ENCODE measurements at places on chromosomes 2 and 18. TPM values are rescaled to one million over a fixed set of nuclear protein-coding genes. Genes with fewer than 3 reads are reported as not detected.

IGFBP2 gene
- total RNA-seq, result 785 TPM

REEP1 gene
- 21.7 TPM for total RNA-seq

DNA sequence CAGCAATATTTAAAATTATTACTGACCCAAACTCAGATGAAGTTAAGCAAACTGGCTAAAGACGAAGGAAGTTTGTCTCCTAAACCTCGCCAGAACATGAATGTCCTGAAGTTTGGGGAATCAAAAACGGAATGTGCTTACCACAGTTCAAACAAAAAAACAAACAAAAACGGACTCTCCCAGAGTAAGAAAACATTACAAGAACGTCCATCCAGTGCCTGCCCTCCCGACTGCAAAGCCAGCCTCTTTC, 1.1 kb downstream of the KANSL1L start:
- DNase-seq, result no peak

GRCh38 chr18:1003499-1003898, 98.8 kb downstream of the ADCYAP1 start:
- no peak for DNase-seq

DNA sequence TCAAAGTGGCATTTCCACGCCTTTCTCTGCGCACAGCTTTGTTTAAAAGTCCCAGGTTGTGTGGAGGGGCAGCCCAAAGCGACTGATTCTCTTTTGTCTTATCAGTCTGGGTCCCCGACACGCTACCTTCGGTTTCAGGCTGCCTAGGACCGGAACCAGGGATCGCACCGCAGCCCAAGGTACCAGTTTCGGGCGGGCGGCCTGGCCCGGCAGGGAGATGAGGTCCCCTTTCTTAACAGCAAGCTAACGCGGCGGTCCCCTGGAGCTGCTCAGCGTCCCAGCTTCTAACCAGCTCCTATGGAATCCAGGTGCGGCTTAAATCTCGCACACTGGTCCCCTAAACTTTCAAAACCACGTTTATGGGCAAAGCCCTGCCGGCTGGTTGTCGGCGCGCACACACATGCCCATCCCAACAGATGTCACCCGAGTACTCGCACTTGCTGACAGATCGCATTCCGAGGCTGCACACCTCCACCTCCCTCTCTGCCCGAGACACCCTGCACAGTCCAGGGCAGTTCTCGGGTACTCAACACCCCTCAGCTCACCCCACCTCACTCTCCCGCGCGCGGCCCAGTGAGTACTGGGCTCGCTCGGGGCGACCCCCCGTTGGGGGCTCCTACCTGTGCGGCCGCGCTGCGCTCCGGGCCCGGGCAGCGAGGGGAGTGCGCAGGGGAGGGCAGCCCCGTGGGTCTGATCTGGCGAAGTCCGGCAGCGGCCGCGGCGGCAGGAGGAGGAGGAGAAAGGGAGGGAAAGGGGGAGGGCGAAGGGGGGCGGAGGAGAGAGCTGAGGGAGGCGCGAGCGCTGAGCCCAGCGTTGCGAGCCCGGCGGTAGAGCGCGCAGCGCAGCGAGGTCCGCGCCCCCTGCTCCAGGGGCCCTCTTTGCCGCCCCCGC, at the start of gene EFEMP1:
Gene EFEMP1, minus strand, starts transcription at position 692 of the 891 bp plus-strand sequence. CDS start 1,342 bp downstream, outside the sequence.
- no peak for DNase-seq

GRCh38 chr2:151729415-151729811, 4.9 kb downstream of the NEB start:
- DNase-seq, result no peak

GRCh38 chr2:12970861-12971260, 254.1 kb downstream of the TRIB2 start:
- no peak for DNase-seq

DNA sequence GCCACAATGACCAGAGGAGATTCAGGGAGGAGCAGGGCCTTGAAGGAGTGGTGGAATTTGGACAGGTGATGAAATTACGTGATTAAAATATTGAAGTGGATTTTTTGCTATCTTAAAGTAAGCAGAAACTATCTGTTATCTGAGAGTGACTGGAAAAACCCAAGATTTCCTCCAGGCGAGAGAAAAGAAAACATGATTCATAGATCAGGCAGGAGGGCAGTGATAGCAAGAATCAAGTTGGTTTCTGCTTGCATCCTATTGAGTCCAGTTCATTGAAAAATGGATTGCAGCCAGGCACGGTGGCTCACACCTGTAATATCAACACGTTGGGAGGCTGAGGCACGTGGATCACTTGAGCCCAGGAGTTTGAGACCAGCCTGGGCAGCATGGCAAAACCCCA, 127.8 kb downstream of the NXPH2 start:
- no peak for DNase-seq

DNA sequence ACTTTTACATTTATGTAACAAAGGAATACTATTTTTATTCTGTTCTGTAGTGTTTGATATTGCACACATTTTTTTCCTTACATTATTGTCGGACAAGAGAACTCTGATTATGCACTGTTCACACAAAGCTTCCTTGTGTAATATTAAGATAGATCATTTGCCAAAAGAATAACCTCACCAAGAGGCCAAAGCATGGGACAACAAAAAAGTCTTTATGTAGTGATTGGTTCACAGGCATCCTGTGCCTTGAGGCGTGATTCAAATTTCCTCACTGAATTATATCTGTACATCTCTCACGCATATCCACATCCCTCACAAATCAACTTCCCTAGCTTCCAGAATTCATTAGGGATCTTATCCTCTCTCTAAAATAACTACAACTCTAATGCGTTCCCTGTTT, 642.7 kb downstream of the NR4A2 start:
- DNase-seq, result no peak

DNA sequence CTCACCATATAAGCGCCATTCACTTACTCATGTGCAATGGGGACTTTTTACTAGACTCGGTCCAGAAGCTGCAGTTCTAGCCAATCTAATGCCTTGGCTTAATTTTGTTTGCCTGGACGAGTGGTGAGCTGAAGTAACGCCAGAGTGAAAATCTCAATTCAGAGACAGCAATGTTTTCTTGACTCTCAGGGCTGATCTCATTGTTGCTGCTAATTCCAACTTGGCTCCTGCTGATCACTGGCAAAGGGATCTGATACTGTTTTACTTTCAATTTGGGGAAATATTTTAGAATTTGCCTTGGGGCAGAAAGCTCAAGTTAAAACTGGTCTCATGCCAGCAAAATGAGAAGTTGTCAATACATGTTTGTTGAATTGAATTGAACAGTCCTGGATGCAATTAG, 906.6 kb upstream of the CDH2 start:
- no peak for DNase-seq

Measured in cardiac septum (tissue), 1 donor.